ENCODE measurements at places on chromosomes 7 and 10.

DNA sequence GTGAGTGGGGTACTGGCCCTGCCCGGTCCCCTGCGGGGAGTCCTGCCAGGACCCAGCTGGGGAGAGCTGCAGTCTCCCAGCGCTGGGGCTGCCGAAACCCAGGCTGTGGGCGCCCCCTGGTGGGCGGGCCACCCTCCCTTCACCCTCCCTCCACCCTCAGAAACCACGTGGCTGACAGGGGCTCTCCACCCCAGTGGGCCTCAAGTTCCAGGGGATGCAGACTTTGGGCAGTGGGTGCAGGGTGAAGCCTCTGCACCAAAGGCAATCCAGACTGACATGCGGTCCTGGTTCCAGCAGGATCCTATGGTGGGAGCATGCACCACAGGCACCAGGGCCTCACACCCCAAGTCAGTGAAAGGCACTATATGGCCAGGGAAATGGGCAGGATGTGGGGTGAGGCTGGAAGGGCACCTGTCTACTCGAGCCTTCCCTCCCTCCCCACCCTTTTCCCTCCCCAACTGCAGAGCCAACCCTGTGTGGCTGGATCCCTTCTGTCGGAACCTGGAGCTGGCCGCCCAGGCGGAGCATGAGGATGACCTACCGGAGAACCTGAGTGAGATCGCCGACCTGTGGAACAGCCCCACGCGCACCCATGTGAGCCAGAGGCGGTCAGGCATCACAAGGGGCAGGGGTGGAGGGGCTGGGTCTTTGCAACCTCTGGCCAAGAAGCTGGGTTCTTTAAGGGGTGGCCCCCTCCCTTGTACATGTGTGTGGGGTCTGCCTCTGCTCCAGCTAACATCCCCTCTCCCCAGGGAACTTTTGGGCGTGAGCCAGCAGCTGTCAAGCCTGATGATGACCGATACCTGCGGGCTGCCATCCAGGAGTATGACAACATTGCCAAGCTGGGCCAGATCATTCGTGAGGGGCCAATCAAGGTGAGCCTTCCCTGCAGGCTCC is 38.8 kb downstream of the PSAP start:
- DNase-seq: no peak

GRCh38 chr7:157436076-157436475 is 99.3 kb downstream of the DNAJB6 start:
- no peak for DNase-seq

DNA sequence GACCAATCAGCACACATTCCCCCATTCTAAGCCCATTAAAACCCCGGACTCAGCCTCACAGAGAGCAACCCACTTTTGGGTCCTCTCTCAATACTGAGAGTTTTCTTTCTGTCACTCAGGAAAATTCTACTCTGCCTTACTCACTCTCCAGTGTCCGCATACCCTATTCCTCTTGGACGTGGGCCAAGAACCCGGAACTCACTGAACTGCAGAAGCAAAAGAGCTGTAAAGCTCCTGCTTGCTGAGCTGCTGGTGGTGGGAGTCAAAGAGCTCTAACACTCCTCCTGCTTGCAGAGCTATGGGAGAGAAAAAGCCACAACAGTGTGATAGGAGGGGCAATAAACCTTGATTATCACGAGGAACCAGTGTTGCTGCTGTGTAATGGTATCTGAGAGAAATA is 386.9 kb downstream of the POM121L12 start:
- DNase-seq: no peak

DNA sequence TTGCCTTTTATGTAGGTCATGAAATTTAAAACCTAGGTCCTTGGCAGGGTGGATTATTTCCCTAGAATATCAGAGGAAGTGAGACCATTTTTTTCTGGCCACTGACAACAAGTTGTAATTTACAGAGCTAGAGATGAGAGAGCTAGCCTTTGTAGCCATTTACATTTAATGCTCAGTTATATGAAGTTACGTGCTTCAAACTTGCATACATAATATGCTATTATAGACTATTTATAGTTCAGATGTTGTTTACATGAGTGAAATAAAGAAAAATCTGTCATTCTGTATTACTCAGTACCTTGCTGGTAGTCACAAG is 234.9 kb upstream of the MBL2 start:
- DNase-seq: no peak

DNA sequence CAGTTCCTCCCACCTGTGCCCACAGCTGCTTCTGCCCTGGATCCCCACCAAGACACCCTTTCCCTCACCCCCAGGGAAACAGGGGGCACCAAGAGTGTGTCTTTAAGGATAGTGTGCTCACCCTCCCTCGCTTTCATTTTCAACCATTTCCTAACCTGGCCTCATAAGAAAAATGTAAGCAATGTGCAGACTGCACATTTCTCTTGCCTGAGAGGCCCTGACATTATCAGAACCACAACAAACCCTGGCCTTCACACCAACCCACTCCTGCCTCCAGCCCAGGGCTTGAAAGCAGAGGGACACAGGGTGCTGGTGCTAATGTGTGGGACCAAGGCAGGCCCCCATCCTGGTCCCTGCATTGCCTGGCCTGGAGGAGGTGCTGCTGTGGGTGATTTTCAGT is 11.0 kb upstream of the IMPDH1 start:
- DNase-seq: no peak

DNA sequence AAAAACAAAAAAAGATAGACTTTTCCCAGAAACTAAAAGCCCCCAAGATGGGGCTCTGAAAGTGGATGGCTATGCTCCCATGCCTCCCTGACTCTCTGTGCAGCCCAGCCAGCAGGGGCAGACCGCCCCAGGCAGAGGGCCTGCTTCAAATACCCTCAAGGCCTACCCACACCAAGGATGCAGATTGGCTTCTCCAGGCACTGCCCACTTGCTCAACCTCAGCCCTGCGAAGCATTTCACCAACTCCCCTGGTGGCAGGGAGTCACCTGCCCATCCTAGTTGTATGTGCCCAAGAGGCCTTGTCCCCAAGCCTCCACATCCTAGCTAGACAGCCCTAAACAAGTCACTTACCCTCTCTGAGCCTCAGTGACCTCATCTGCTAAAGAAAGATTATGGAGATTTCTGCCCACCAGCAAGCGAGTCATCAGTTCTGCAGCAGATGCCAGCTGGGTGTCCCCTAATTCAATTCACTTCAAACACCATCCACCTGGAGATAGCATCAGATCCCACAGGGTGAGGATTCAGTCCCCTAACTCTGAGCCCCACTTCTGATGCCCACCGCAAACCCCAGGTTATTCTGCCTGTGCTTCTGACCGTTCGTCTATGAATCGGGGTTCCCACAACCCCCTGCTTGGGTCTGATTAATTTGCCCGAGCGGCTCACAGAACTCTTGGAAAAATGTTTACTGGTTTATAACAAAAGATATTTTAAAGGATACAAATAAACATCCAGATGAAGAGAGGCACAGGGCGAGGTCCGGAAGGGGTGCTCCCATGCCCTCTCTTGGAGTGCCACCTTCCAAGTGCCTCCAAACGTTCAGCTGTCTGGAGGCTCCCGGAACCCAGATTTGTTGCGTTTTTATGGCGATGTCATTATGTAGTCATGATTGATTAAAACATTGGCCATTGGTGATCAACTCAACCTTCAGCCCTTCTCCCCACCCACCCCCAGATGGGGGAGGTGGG is 18.6 kb upstream of the ZMIZ1 start:
- no peak for DNase-seq

GRCh38 chr7:66190504-66190857 is 14.7 kb upstream of the TPST1 start:
- DNase-seq: no peak

DNA sequence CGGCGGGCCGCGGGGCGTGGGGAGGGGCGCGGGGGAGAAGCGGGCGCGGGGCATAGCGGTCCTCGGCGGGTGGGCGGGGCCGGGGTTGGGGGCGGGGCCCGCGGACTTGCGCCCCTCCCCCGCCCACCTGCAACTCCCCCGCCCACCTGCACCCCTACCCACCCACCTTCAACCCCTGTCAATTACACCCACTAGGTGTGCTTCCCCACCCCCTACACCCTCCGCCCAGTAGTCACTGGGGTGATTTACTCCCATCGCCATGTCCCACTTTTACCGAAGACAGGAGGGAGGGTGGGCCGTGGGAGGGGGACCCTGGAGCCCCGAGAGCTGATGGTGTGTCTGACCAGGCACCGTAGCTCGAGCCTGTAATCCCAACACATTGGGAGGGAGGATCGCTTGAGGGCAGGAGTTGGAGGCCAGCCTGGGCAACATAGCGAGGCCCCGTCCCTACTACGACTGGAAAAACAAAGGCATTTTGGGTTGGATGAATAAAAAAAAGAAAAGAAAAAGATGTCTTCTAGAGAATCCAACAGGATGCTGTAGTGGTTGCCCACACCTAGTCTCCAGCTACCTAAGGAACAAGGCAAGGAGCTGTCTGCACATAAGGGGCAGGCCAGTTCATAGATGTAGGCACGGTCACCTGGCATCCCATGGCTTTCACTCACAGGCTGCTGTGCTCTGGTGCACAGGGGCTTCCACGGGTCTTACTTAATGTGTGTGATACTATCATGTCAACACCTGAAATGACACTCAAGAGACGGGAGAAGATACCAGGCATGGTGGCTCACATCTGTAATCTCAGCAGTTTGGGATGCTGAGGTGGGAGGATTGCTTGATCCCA is 761 bp downstream of the KCTD7 start:
- no peak for DNase-seq

DNA sequence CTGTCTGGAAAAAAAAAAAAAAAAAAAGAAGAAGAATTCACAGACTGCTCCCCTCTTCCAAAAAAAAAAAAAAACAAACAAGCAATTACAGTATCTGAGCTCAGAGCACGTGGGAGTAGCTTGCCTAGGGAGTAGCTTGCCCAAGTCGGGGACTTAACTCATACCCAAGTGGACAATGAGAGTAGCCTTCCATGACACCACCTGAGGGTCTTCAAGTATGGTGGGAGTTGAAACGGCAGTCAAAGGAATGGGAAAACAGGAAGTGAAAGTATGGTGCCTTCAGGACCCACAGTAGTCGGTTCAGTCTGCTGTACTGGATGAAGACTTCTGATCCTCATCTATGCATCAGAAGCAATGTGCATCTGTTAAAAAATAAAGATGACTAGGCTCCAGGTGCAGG is 10.6 kb downstream of the VOPP1 start:
- no peak for DNase-seq

DNA sequence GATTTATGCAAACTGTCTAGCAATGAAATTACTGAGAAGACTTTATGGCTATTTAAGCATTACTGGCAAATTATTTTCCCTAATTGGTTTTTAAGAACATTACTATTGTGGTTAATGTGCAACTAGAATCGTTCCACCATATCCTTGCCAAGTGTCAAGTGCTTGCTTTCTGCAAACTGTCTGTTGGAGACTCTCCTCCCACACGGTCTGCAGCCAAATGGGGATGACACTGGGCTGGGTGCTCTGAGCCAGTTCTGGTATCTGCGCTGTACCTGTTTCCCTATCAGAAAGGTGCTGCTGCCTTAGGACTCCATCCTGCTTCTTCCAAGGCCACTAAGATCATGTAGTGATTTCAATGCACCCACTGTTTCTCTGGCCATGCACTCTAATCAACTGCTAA is 110.4 kb downstream of the RAMP3 start:
- DNase-seq: no peak

- DNase-seq: no peak
These were observed 19.7 kb upstream of the VPS37D start for GRCh38 chr7:73647725-73648592.

GRCh38 chr10:100934084-100934659 is 21.4 kb downstream of the SLF2 start:
- no peak for DNase-seq

DNA sequence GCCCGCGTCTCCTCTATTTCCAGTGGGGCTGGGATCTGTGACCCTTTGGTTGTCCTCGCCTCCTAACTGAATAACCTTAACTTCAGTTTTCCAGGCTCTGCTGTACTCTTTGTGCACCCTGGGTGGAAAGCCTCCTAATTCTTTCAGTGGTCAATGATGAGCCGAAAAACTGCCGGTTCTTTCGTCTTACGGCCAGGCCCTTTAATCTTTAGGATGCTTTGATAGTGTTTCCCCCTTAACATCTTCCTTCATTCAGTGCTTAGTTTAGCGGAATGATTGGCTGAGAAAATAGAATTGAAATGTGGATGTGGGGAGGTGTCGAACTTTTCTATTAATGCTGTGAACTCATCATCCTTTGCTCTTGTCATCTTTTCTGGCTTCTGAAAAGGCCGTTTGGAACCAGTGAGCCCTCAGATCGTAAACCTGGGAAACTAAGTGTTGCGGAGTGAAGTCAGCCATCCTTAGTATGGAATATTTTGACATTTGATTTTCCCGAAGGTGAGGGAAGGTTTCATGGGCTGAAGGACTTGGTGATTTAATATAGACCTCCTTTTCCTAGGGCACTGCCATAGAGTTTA is 847 bp downstream of the GARS1 start:
- DNase-seq: no peak

- DNase-seq: no peak
These were observed 10.7 kb upstream of the NT5C3A start for GRCh38 chr7:33073243-33073642.

DNA sequence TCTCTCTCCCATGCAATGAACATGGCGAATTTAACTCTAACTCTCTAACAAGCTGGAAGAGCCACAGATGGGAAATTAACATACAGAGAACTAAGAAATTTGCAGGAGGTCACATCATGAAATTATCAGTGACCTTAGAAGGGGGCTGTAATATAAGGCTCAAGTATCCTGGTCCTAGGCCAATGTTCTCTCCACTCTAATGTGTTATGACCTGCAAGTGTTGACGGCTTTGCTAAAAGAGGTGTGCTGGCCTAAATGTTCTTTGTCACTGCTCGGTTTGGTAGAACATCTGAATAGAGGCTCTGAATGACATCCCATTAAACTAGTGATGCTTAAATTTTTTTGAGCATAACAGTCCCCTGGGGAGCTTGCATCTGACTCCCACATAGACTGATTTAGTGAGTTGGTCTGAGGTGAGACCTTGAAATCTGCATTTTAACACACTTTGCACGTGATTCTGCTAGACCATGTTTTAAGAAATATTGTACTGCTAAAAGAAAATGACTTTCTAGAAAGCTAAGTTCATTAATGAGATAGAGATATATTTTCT is 129.3 kb downstream of the GFRA1 start:
- no peak for DNase-seq

DNA sequence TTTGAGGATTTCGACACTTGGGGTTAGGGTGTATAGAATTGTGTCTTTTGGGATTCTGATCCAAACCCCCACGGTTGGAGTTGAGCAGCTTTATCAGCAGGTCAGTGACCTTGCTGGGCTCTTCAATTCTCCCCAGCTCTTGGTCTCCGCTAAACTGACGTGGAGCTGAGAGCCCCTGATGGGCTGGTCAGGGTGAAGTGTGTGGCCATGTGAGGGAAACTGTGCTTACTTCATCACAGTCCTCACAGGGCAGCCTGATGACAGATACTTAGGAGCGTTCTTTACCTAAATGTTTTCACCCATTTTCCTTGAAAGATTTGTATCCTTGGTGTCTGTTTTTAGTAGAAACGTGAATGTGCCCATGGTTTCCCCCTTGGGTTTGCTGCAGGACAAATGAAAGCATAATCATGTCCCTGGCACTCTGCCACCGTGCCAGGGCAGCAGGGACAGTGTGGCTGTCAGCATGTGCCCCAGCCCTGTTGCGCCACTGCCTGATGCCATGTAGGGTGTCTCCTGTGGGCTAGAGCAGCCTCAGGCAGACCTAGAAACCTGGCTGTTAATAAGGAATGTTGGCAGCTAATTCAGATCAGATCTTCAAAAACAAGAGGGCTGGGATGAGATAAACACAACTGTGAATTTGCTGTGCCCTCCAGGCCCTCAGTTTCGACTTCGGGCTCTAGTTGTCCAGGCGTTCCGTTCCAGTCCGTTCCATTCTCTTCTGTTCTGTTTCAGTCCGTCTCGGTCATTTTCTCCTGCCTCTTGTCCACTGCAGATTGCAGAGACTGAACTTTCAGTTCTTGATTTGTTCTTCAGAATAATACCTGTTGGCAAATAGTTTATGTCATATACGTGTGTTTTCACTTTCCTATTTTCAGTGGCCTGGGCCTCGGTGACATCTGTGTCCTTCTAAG is 96.8 kb downstream of the TRRAP start:
- no peak for DNase-seq

Measured in NCI-H446 (cell line).